ENCODE measurements at places on chromosomes 12 and 14. TPM values are rescaled to one million over a fixed set of nuclear protein-coding genes. Genes with fewer than 3 reads are reported as not detected.

DNA sequence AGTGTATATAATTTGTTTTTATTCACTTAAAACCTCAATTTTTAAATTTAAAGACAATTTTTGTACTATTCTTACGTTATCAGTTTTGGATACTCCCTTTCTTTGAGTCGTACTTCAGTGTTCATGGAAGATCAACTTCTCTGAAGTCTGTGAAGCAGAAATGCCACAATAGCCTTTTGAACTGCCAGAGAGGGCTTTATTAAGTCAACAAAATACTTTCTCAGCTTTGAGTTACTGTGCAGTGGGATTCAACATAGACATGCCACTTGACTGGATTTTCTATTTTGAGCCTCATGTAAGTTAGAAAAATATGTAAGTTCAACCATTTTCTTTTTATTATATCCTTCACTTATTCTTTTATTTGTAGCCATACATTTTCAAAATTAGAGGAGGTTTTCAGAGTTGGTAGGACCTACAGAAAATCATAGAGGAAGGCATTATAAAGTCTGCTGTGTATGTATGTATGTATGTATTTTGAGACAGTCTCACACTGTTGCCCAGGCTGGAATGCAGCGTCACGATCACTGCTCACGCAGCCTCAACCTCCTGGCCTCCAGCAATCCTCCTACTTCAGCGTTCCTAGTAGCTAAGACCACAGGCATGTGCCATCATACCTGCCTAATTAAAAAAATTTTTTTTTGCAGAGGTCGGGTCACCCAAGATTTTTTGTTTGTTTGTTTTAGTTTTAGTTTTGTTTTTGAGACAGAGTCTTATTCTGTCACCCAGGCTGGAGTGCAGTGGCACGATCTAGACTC is 31.3 kb upstream of the BCAT1 start:
- peaks cover 2% of the 10 kb centered on the region for H3K4me1 ChIP-seq
- no peak for DNase-seq
- no peak overlapping the region for H3K4me3 ChIP-seq
- H3K27me3 ChIP-seq, result no peaks in the 10 kb centered on the region
- no peak overlapping the region for H3K27ac ChIP-seq
- peaks cover 1% of the 10 kb centered on the region for H3K36me3 ChIP-seq

DNA sequence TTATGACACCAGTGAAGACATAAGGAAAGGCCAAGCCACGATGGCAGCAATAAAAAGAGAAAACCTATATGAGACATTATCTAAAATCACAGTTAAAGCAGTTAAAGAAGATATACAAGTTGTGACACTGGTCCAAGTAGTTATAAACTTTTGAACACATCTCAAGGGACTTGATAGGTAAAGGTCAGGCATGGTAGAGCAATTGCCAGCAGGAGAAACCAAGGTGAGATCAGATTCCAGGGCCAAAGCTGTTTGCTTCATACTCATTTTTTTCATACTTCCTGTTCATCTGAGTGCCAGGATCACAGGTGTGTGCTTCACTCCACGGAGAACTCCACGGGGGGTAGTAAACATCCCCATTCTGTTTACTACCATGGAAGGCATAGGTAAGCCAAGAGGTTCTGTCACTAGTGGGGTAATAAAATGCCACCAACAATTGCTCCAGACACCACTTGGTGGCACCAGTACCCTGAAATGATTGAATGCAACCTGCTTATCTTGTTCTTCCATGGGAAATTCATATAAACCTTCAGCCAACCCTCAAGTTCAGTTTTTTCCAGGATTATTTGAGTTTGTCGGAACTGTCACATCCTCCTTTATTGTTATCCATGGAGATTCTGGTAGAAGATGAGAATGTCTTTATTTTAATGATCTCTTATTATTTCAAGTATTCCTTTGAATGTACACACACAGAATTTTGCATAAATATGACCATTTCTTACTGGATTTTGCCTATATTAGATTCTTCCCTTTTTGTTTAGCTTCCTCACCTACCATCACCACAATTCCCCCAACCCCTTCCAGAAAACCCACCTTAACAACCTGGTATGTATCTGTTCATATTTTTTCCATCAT is 59.2 kb upstream of the TSPAN8 start:
- DNase-seq, result no peak
- H3K36me3 ChIP-seq, result no peaks in the 10 kb centered on the region
- no peaks in the 10 kb centered on the region for H3K4me1 ChIP-seq
- H3K27ac ChIP-seq, result no peak overlapping the region

DNA sequence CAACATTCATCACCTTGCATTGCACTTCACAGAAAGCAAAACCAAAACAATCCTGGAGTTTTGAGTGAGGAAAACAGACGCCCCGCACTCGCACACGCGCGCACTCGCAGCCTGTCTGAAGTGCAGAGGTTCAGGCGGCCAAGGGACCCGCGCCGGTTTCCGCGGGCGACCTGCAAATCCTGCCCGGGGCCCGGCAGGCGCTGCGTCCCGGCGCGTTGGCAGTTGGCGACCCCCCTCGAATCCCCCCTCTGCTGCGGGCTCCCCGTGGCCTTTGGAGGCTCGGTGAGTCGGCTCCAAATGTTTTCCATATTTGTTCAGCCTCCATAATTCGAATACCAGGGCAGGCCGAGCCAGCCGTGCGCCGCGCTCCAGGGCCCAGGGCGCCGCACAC is at the start of gene SSPN:
TSS of gene SSPN (plus strand) at position 324 of the 391 bp plus-strand sequence. CDS start 100 bp downstream, outside the sequence.
- peaks cover 63% of the 10 kb centered on the region for H3K27me3 ChIP-seq
- no peaks in the 10 kb centered on the region for H3K4me1 ChIP-seq
- H3K36me3 ChIP-seq, result no peaks in the 10 kb centered on the region
- peak; percentile 58 for DNase-seq

GRCh38 chr14:93430315-93431035 is at the start of gene UNC79:
TSS of gene UNC79 (plus strand) at chr14:93430939. CDS start at chr14:93431030, 91 bp downstream.
- H3K36me3 ChIP-seq, result peaks cover 1% of the 10 kb centered on the region
- H3K27me3 ChIP-seq, result peaks cover 29% of the 10 kb centered on the region
- DNase-seq, result no peak
- no peak within 1 kb of the TSS for H3K4me3 ChIP-seq

GRCh38 chr12:124426594-124427555 is 132.0 kb downstream of the RFLNA start:
- DNase-seq, result no peak
- H3K4me3 ChIP-seq, result no peak overlapping the region
- H3K27ac ChIP-seq, result no peak overlapping the region
- H3K27me3 ChIP-seq, result no peaks in the 10 kb centered on the region
- peaks cover 28% of the 10 kb centered on the region for H3K36me3 ChIP-seq

GRCh38 chr12:1662761-1663439 is 28.0 kb upstream of the ADIPOR2 start:
- DNase-seq, result no peak
- peak overlapping the region; percentile 82 for H3K27ac ChIP-seq
- H3K27me3 ChIP-seq, result peaks cover 3% of the 10 kb centered on the region

GRCh38 chr12:121811434-121812319 is 7.9 kb downstream of the SETD1B start:
- peaks cover 35% of the 10 kb centered on the region for H3K4me1 ChIP-seq
- H3K27ac ChIP-seq, result peak overlapping the region; percentile 35
- H3K27me3 ChIP-seq, result no peaks in the 10 kb centered on the region
- peak overlapping the region; percentile 83 for H3K4me3 ChIP-seq
- peaks cover 54% of the 10 kb centered on the region for H3K36me3 ChIP-seq

GRCh38 chr12:115975411-115975810 is 302.1 kb downstream of the MED13L start:
- no peak overlapping the region for H3K27ac ChIP-seq
- no peak for DNase-seq
- peaks cover 29% of the 10 kb centered on the region for H3K36me3 ChIP-seq
- no peak overlapping the region for H3K4me3 ChIP-seq
- no peaks in the 10 kb centered on the region for H3K27me3 ChIP-seq
- peaks cover 3% of the 10 kb centered on the region for H3K4me1 ChIP-seq

- no peaks in the 10 kb centered on the region for H3K27me3 ChIP-seq
- peak overlapping the region; percentile 86 for H3K4me3 ChIP-seq
- peak; percentile 59 for DNase-seq
- peaks cover 9% of the 10 kb centered on the region for H3K4me1 ChIP-seq
- H3K27ac ChIP-seq, result peak overlapping the region; percentile 90
Observed at GRCh38 chr14:22202313-22202712, 386.7 kb downstream of the DAD1 start.

DNA sequence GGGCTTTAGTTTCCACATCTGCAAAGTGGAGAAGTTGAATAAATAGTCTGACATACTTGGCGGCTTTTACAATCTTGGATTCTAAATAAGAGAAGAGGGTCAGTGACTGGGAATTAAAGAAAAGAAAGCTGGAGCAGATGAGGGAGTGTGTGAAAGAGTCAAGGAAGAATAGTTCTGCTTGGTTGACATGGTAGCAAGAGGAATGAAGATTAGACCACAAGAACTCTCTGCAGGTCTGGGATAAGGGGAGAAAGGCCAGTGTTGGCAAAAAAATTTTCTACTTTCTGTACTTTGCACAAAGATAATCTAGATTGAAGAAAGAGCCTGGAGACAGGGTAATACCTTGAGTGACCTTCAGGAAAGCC is 5.9 kb downstream of the ITGB7 start:
- H3K27me3 ChIP-seq, result no peaks in the 10 kb centered on the region
- peaks cover 54% of the 10 kb centered on the region for H3K36me3 ChIP-seq
- peak overlapping the region; percentile 77 for H3K4me3 ChIP-seq
- H3K4me1 ChIP-seq, result peaks cover 56% of the 10 kb centered on the region
- DNase-seq, result no peak

- no peaks in the 10 kb centered on the region for H3K4me1 ChIP-seq
- H3K36me3 ChIP-seq, result no peaks in the 10 kb centered on the region
- no peak overlapping the region for H3K4me3 ChIP-seq
- no peak overlapping the region for H3K27ac ChIP-seq
Observed at GRCh38 chr14:101098177-101098576, 194.7 kb upstream of the RTL1 start.

GRCh38 chr14:98323836-98324235 is 948.2 kb downstream of the BCL11B start:
- no peak for DNase-seq
- H3K4me1 ChIP-seq, result peaks cover 3% of the 10 kb centered on the region
- peaks cover 3% of the 10 kb centered on the region for H3K36me3 ChIP-seq

GRCh38 chr14:23564181-23564812 is 3.3 kb downstream of the AP1G2 start:
- H3K27me3 ChIP-seq, result no peaks in the 10 kb centered on the region
- H3K27ac ChIP-seq, result no peak overlapping the region
- H3K4me1 ChIP-seq, result peaks cover 39% of the 10 kb centered on the region
- peaks cover 57% of the 10 kb centered on the region for H3K36me3 ChIP-seq

DNA sequence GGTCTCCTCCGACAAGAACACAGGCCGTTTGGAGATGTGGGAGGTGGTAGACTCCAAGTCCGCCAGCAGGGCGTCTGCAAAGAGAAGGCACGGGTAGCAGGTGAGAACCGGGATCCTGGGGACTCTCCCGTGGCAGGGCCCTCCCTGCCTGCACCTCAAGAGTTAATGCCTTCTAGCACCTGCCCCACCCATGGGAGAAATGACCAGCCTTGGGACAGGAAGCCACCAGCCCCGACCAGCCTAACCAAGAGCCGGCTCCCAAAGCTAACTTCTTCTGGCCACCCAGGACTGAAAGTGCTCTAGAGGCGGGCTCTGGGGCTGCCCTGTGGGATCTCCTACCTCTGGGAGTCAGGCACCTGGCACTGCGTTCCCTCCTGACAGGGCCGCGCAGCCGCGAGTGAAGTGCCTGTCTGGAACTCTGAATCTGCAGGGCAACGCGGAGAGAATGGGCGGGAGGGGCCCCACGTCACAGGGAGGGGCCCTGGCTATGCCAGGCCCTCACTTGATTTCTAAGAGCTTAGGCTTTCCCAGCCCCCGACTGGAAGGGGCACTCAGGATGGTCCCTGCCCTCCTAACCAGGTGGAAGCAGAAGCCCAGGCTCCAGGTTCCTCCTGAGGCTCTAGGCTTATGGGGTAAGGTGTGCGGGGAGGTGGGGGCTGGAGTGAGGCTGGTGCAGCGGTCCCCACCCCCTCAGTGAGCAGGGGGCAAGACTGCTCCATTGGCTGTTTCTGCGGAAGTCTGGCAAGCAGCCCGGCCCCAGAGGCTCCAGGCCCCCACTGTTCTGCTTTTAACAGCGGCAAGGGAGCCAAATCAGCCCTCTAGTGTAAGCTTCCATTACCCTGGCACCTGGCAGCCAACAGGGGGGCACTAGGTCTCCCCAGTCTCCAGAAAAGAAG is 23.6 kb upstream of the RPLP0 start:
- H3K4me1 ChIP-seq, result peaks cover 38% of the 10 kb centered on the region
- DNase-seq, result no peak
- H3K27ac ChIP-seq, result peak overlapping the region; percentile 96
- H3K36me3 ChIP-seq, result peaks cover 29% of the 10 kb centered on the region
- H3K27me3 ChIP-seq, result no peaks in the 10 kb centered on the region
- H3K4me3 ChIP-seq, result no peak overlapping the region

DNA sequence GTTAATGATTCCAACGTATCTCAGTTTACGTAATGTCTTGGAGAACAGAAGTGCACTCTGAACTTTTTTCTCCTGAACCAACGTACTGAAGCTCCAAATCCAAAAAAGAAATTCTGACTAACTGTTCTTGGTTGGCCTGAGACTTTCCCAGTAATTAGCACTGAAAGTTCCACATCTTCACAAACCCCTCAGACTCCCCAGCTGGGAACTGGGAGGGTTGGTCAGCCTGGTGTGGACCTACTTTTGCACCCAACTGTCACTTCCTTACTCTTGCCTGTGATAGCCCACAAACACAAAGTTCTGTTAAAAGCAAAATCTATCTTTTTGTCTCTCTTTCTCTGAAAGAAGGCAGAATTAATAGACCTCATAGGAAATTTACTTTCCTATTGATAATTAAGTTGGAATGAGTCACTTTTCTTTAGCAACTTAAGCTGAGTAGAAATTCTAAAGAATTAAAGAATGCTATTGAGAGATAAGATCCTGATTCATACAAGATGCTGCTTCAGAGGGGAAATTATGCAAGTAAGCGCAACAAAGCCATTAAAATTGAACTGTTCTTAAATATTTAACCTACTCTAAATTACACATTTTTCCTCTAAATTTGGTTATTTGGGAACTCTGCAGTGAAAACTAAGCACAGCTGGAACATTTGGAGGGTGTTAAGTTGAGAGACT is 155.0 kb downstream of the EPS8 start:
- peaks cover 13% of the 10 kb centered on the region for H3K27me3 ChIP-seq
- no peak overlapping the region for H3K4me3 ChIP-seq
- no peak for DNase-seq

- peaks cover 6% of the 10 kb centered on the region for H3K4me1 ChIP-seq
- no peaks in the 10 kb centered on the region for H3K36me3 ChIP-seq
- no peak for DNase-seq
- H3K4me3 ChIP-seq, result no peak overlapping the region
- H3K27me3 ChIP-seq, result no peaks in the 10 kb centered on the region
Observed at GRCh38 chr14:34649344-34649743, 19.4 kb upstream of the SNX6 start.

GRCh38 chr14:74501135-74501614 is 7.6 kb downstream of the ISCA2 start:
- no peak overlapping the region for H3K4me3 ChIP-seq

GRCh38 chr12:111031916-111032590 is 111.7 kb upstream of the MYL2 start:
- H3K27ac ChIP-seq, result no peak overlapping the region
- H3K4me3 ChIP-seq, result peak overlapping the region; percentile 60
- H3K36me3 ChIP-seq, result peaks cover 2% of the 10 kb centered on the region
- H3K4me1 ChIP-seq, result peaks cover 10% of the 10 kb centered on the region

GRCh38 chr12:121089031-121089812 is 43.5 kb upstream of the P2RX7 start:
- H3K4me1 ChIP-seq, result peaks cover 32% of the 10 kb centered on the region
- no peak overlapping the region for H3K4me3 ChIP-seq
- no peaks in the 10 kb centered on the region for H3K27me3 ChIP-seq
- H3K27ac ChIP-seq, result no peak overlapping the region
- no peaks in the 10 kb centered on the region for H3K36me3 ChIP-seq
- DNase-seq, result peak; percentile 45

Gene MGAT4C
- total RNA-seq, result not detected

Gene KRT8
- 0.51 TPM for total RNA-seq

Gene TMEM179
- not detected for total RNA-seq

Gene MFAP5
- total RNA-seq, result not detected

Gene GAPDH
- 4,599 TPM for total RNA-seq

Gene KITLG
- total RNA-seq, result 0.09 TPM

Gene KRT78
- total RNA-seq, result not detected

Gene NANOG
- total RNA-seq, result not detected

Gene NOXRED1
- total RNA-seq, result 0.40 TPM

Gene CHGA
- total RNA-seq, result not detected

Gene GLIPR1L1
- not detected for total RNA-seq

Gene TAS2R31
- 3.5 TPM for total RNA-seq

Measured in activated CD4-positive, alpha-beta T cell treated with anti-CD3 and anti-CD28 coated beads, Interleukin-2, amount 10 ng/mL, durations not matched to agents 24 days and 14 days (primary cell).